ENCODE measurements at places on chromosomes 6 and 20. TPM values are rescaled to one million over a fixed set of nuclear protein-coding genes. Genes with fewer than 3 reads are reported as not detected.

DNA sequence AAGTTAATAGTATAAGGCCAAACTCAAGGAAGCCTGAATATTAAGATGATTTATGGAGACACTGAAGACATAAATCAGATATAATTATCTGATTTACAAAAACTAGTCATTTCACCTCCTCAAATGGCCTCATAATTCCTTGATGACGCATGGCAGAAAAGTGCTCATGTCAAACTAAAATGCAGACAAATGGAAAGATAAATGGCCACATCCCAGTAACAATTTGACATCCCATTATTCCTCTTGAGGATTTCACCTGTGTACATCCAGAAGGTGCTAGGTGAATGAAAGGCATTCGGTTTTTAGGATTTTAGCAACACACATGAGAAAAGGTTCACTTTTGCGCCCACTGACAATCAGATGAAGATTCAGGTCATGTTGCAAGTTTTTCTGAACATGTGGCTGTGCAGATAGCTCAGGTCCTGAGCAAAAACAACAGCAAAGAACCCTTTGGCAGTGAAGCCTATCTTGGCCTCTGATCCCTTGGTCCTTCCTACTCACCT, 24.2 kb downstream of the SGK1 start:
- peaks cover 7% of the 10 kb centered on the region for H3K4me1 ChIP-seq
- DNase-seq = no peak
- H3K36me3 ChIP-seq = no peaks in the 10 kb centered on the region
- H3K27me3 ChIP-seq = no peaks in the 10 kb centered on the region

DNA sequence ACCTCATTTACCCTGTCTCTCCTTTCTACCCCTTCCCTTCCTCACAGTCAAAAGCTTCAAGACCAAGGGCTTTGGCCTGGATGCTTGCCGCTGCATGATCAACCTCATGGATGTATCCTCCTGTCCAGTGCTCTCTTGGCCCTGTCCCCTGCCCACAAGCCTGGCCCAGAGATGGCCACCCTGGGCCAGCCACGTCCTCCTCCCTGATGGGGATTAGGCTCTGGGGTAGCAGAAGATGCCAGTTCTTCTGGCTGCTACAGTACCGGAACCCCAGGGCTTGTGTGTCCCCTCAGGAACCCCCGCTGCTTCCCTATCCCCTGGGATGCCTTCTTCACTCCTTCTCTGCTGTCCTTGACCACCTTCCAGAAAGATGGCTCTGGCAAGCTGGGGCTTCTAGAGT, 22.3 kb downstream of the CAPN11 start:
- no peak for DNase-seq
- no peaks in the 10 kb centered on the region for H3K4me1 ChIP-seq
- H3K36me3 ChIP-seq = no peaks in the 10 kb centered on the region
- no peak overlapping the region for H3K4me3 ChIP-seq

- DNase-seq = no peak
- H3K27ac ChIP-seq = no peak overlapping the region
- H3K4me1 ChIP-seq = no peaks in the 10 kb centered on the region
Observed at GRCh38 chr6:47263268-47263667, 46.4 kb downstream of the TNFRSF21 start.

DNA sequence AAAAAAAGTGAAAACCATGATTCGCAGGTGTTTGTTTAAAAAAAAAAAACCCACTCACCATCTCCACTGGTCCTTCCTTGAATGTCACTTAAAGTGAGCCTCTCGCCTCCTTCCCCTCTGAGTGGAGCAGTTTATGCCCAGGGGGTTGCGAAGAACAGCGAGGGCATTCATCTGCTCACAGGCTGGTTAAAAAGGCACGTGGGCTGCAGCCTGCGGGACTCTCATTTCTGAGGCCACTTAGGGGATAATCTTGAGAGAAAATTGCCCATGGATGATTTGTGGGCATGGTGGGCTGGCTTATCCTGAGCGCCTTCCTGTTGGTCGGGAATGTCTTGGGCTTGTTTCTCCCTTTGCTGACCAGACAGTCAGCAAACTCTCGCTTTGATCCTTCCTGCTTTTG, 18.9 kb downstream of the BCAS4 start:
- no peak overlapping the region for H3K27ac ChIP-seq
- H3K4me1 ChIP-seq = peaks cover 5% of the 10 kb centered on the region
- no peaks in the 10 kb centered on the region for H3K36me3 ChIP-seq
- H3K27me3 ChIP-seq = no peaks in the 10 kb centered on the region
- H3K4me3 ChIP-seq = no peak overlapping the region
- DNase-seq = no peak

Gene NEU1
- total RNA-seq = 30.6 TPM

DNA sequence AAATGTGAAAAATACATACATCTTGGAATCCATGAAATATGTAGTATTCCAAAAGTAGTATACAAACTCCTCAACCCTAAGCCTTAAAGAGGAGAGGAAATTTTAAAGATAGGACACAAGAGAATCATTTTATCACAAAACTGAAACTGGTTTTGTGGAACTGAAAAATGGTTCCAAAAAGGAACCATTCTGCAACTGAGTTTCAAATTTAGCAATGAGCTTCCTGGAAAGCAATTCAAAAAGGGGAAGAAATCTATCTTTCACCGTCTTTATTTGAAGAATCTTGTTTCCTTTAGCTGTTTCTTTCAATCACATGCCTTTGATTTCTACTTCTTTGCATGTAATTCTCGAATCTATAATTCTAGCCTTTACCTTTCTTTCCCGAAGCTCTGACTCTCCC, 32.2 kb upstream of the LAMP5 start:
- no peak overlapping the region for H3K4me3 ChIP-seq
- H3K27me3 ChIP-seq = no peaks in the 10 kb centered on the region
- H3K27ac ChIP-seq = no peak overlapping the region
- no peak for DNase-seq
- no peaks in the 10 kb centered on the region for H3K36me3 ChIP-seq
- H3K4me1 ChIP-seq = no peaks in the 10 kb centered on the region

DNA sequence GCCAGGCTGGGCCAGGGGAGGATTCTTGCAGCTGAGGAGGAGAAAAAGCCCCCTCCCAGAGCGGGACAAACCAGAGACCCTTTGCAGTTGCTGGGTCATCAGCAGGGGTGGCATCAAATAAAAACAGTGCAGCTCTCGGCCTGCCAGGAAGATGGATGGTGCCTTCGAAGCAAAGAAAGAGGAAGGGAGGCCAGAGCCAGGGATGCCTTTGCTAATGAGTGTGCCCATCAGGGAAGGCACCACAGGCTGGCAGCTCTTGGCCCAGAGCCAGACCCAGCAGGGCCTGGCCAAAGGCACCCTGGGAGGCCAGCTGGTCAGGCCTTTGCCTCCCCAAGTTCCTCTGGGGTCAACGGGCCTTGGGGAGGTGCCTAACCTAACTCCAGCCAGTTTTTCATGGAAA, 26.3 kb upstream of the ZNF318 start:
- no peaks in the 10 kb centered on the region for H3K27me3 ChIP-seq
- no peaks in the 10 kb centered on the region for H3K36me3 ChIP-seq
- H3K4me1 ChIP-seq = peaks cover 10% of the 10 kb centered on the region
- peak; percentile 15 for DNase-seq

Gene CYP39A1
- total RNA-seq = 6.3 TPM

GRCh38 chr20:20417876-20418676, 50.2 kb downstream of the INSM1 start:
- H3K27me3 ChIP-seq = no peaks in the 10 kb centered on the region
- H3K27ac ChIP-seq = no peak overlapping the region
- no peaks in the 10 kb centered on the region for H3K4me1 ChIP-seq
- no peak for DNase-seq
- H3K36me3 ChIP-seq = no peaks in the 10 kb centered on the region
- H3K4me3 ChIP-seq = no peak overlapping the region

Gene RBPJL
- 837 TPM for total RNA-seq

Gene CGA
- not detected for total RNA-seq

Measured in body of pancreas (tissue), 4 donors.